ENCODE measurements at places on chromosomes 16 and 17.

DNA sequence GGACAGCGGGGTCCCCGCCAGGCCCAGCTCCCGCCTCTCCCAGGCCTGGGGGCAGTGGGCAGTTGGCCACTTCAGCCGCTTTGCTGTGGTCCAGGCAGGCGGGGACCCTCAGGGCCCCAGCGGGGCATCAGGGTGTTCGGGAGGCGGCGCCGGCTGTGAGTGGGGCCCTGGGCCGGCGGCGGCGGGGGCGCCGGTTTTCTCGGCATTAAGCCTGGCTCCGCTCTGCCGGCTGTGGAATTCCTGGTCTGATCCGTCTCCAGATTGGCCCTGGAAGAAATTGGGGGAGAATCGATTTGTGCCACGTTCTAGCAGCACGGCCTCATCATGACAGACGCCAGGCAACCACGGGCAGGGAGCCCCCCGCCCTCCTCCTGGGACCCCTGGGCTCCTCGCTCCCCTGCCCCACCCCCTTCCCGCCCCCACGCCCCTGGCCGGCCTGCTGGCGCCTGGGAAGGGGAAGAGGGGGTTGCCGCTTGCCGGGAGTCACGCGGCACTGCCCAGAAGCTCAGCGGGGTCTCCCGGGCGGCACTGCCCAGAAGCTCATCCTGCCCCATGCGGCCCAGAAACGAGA lies 28.6 kb upstream of the SSTR5 start:
- DNase-seq, result no peak

DNA sequence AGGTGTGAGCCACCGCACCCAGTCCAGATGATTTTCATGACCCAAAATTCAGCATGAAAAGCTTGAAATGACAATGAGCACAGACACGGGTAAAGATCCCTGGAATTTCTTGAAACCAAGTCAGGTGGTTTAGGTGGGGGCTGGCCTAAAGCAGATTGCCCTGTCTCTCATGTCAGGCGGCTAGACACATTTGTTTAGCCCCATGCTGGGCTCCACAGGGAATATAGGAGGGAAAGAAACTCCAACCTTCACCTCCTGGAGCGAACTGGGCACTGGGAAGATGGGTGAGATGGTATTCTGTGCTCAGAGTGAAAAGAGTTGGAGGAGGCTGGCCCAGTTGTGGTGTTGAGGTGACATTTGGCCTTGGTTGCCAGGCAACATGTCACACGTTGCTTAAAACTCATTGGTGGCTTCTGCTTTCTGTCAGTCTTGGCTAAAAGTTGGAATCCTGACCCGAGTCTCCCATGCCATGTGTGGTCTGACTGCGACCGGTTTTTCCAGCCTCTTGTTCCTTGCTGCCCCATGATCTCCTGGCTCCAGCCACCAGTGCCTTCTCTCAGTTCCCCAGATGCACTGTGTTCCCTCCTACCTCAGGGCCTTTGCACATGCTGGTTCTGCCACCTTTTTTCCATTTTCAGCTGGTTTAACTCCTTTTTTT lies 113.7 kb downstream of the ABCC6 start:
- no peak for DNase-seq

DNA sequence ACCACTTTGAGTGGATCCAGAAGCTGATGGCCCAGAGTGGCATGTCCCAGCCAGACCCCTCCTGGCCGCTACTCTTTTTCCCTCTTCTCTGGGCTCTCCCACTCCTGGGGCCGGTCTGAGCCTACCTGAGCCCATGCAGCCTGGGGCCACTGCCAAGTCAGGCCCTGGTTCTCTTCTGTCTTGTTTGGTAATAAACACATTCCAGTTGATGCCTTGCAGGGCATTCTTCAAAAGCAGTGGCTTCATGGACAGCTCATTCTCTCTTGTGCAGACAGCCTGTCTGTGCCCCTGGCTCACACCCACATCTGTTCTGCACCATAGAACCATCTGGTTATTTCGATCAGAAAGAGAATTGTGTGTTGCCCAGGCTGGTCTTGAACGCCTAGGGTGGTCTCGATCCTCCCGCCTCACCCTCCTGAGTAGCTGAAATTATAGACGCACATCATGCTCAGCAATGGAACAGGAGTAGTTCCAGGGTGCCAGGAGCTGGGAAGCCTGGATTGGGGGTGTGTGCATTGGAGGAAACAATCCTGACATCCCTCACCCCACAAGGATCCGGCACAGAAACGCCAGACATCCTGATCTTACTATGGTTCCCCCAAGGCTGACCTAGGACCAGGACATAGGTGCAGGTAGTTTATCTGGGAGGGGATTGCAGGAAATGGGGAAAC lies 4.6 kb downstream of the PRSS21 start:
- DNase-seq, result no peak

DNA sequence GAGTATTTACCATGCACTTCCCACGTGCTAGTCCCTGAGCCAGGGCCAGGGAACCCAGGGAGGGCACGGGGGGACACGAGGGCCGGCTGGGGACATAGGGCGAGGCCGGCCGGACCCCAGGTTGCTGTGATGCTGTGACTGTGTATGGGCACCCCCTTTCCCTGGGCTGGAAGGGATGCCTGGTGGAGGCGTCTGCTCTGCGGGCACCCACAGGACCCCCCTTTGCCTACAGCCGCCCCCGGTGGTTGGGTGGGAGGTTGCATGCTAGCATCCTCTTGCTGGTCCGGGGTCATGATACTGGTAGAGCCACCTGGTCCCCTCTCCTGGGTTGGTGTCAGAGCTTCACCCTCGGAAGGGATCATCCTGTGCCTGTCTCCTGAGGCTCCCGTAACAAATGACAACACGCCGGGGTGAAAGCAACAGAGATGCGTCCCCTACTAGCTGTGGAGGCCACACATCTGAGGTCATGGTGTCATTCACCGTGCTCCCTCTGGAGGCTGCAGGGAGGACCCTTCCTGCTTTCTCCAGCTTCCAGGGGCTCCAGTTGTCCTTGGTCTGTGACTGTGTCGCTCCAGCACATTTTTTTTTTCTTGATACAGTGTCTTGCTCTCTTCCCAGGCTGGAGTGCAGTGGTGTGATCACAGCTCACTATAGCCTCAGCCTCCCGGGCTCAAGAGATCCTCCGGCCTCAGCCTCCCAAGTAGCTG lies 3.1 kb upstream of the CIAO3 start:
- DNase-seq, result no peak

DNA sequence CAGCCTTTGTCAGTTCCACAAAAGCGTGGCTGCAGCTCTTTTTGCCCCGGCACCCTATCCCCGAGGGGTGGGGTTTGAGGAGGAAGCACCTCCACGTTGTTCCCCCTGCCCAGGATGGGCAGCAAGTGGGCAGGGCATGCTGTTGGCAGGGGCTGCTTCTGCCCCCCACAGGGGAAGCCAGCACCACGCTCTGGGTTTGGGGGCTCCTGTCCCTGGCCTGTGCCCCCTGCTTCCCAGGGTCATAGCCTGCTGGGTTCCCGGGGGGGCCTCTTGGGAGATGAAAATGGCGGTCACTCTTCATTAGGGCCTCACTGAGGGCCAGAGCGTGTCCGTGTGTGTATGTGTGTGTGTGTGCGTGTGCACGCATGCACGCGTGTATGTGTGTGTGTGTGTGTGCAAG lies 22.8 kb downstream of the LASP1 start:
- no peak for DNase-seq

DNA sequence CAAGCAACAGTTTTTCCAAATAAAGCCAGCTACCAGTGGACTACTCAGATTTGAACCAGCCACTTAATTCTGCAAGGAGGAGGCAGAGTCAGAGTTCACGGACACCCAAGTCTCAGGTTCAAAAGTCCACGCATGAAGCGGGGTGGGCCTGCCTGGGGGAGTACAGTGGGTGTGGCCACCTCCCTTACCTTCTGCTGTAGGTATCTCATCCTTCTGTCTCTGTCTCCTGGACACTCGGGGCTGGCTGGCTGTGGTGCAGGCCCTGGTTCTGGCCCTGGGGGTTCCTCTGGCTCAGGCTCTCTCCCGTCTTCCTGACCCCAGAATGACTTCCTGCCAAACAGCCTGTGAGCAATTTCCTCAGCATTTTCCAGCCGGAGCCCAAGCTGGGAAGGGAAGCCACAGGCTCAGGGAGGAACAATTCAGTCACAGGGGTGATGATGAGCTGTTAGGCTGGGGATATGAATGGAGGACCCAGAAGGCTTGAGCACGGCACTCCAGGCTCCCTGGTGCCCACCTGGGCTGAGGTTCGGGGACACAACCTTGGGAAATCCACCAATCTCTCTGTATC lies 101.9 kb downstream of the LITAF start:
- peak; percentile 73 for DNase-seq

Data from IMR-90 (cell line).